ENCODE measurements at places on chromosomes 1 and 21. TPM values are rescaled to one million over a fixed set of nuclear protein-coding genes. Genes with fewer than 3 reads are reported as not detected.

GRCh38 chr1:19395678-19396192 is 83.6 kb downstream of the SLC66A1 start:
- H3K4me3 ChIP-seq, result no peak overlapping the region
- no peak for DNase-seq
- H3K4me1 ChIP-seq, result peaks cover 49% of the 10 kb centered on the region
- no peak overlapping the region for H3K27ac ChIP-seq

DNA sequence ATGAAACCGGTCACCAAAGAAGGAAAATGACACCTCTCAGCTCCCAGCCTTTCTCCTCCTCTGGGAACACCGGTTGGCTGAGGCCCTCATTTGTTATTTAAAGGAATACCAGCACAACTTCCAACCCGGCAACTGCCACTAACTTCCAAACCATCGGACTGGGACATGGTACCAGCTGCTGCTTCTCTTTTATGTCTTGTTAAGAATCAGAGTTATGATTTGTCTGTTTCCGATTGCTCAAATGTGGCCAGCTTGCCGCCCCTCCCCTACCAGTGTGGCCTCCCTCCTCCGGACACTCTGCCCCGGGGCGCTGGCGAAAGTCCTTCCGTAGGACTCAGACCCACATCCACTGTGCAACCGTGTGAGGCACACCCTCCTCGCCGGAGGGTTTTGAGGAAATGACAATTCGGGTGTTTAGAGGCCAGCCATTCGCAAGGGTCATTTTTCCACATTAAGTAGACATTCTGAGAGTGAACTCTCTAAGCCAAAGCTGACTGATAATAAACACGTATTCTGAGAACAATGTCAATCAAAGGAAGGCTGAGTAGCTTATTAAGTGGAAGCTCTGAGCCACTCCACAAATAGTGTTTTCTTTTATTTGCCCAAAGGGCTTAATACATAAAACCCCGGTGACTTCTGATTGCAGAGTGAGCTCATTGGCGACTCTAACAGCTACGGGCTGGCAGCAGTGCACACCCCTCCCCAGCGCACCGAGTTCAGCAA is 5.5 kb downstream of the RIPK4 start:
- H3K4me3 ChIP-seq, result no peak overlapping the region
- H3K36me3 ChIP-seq, result no peaks in the 10 kb centered on the region
- no peak overlapping the region for H3K27ac ChIP-seq
- DNase-seq, result no peak

PCNT gene
- total RNA-seq, result 26.8 TPM

S100A12 gene
- total RNA-seq, result 0.95 TPM

VASH2 gene
- total RNA-seq, result 0.32 TPM

NUDT4B gene
- 2.0 TPM for total RNA-seq

RNF223 gene
- not detected for total RNA-seq

Data from ovary (tissue), 10 donors.